Mesothelial cell of epicardium (in vitro differentiated cells): ENCODE measurements at places on chromosomes 1 and 21. TPM values are rescaled to one million over a fixed set of nuclear protein-coding genes. Genes with fewer than 3 reads are reported as not detected.

Gene LRRN2
- 3.3 to 4.3 TPM (median 3.9 TPM) in 3 replicates for total RNA-seq

Gene MIXL1
- total RNA-seq = 3.2 to 4.3 TPM (median 3.4 TPM) in 3 replicates

Gene CASQ1
- total RNA-seq = 0.16 to 0.27 TPM in 2 of 3 replicates, not detected in the other

Gene TDRD5
- total RNA-seq = 0.07 TPM in 1 of 3 replicates, not detected in the others

DNA sequence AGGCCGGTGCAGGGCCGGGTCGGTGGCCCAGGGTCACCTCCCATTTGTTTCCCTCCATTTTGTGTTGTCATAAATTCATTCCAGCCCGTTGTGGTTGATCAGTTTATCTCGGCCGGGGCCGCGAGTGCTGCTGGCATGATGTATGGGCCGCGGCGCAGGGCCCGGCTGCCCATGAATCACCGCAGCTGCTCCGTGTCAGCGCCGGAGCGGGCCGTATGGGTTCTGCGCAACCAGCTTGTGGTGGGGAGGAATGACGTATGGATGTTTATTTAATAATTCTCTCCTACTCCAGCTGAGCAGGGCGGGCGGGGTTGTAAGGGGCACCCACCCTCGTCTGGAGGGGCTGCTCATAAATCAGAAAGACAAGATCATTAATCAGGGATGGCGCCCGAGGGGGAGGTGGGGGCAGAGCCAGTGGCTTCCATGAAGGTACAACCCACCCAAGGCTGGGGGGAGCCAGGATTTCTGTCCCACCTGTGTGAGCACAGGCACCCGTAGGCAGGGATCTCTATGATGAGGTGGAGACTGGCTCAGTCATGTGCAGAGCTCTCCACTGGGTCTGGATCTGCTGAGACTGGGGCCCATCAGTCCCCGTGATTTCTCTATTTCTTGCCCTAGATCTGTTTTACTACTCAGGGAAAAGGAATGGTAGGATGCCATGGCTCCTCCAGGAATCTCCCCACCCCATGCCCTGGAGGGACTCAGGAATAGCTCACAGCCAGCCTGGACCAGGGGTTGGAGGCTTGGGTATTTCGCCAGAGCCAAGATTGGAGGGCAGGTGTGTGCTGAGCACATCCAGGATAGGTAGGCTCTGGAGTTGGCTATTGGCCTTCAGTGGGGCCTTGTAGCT, 27.8 kb downstream of the TMEM53 start:
- DNase-seq = no peak

DNA sequence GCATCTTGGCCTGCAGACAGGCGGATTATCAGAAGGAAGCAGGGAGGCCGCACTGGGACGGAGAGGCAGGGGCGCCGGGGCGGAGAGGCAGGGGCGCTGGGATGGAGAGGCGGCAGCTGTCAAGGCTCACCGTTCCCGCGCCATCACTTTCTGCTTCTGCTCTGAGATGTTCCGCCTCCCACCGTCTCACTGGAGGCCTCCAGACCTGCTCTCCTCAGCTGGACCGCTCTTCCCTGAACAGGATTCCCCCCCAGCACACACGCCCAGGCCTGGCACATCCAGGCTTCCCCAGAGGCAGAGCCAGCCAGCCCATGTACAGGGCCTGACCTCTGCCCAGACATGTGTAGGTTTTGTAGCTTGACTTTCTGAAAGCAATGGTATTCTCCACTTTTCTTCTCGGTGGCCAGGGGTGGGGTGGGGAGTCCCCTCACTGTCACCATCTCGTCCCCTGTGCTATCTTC, 84.1 kb downstream of the RIPK4 start:
- no peak for DNase-seq

GRCh38 chr1:207073906-207074820, 14.5 kb upstream of the C4BPB start:
- DNase-seq = no peak

GRCh38 chr1:206506405-206507283, 687 bp upstream of the RASSF5 start:
- DNase-seq = no peak

GRCh38 chr21:27825035-27825434, 858.1 kb upstream of the ADAMTS5 start:
- DNase-seq = no peak

DNA sequence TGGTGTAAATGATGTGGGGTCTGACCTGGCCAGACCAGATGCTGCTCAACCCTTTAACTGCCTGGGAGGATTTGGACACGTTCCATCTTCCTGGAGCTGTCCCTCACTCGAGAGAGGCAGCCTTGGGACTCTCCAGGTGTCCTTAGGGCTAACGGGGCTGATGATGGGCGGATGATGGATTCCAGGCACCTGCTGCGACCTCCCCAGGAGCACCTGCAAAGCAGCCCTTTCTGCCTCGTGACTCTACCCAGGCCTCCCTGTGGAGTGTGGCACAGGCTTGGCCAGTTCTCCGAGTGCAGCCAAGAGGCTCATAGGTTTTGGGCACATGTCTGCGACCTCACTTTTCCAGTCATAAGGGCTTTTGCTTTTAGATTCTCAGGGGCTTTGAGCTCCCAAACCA, 12.3 kb upstream of the TRIM17 start:
- DNase-seq = no peak

DNA sequence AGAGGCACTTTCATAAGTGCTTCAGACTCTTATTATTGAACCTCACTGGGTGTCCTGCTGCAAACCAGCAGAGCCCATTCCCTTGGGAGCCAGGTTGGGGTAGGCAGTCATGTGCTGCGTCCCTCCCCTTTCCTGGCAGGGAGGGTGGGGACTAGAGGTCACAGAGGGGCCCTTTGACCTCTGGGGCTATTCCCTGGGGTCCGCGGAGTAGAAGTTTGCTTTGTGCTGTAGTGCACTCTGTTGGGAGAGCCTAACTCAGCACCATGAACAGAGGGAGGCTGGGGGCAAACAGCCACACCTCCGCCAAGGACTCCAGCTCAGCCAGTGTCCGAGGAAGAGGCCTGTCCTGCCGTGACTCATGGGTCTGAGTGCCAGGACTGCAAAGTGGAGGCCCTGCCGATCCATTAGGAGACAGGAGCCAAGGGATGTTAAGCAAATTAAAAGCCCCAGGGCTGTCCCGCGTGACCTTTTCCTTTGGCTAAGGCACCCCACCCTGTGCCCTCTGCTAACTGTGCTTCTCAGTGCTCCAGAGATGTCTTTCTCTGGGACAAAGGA, 3.0 kb upstream of the IGSF21 start:
- DNase-seq = no peak

- no peak for DNase-seq
Measured at GRCh38 chr1:212514056-212514614, 81.4 kb downstream of the NENF start.

DNA sequence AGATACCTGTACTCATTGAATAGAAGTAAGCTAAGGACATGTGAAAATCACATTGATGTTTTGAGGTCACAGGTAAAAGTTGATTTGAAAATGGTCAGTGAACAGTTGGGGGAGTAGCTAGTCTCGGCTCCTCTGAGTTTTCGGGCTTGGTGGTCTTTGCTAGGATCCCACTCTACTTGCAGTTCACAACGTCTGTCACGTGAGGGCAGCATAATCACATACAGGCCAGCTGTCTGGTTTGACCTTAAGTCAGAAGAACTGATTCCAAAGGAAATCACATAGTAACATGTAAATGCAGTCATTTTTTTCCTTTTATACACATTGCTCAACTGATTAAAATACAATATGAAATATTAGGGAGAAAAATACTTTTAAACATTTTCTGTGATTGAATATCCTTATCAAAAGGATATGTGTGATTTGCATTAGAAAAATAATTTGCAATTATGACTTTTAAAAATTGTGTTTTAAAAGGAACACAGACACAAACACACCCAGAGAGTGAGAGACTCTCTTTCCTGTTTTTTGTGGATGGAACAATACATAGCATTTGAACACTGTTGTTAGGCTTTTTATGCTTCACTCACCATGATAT, 21.8 kb upstream of the PDC start:
- peak; percentile 25 for DNase-seq
